ENCODE measurements at places on chromosomes 5 and 9.

- DNase-seq, result no peak
These were observed 816 bp downstream of the RBM18 start for GRCh38 chr9:122263699-122264349.

DNA sequence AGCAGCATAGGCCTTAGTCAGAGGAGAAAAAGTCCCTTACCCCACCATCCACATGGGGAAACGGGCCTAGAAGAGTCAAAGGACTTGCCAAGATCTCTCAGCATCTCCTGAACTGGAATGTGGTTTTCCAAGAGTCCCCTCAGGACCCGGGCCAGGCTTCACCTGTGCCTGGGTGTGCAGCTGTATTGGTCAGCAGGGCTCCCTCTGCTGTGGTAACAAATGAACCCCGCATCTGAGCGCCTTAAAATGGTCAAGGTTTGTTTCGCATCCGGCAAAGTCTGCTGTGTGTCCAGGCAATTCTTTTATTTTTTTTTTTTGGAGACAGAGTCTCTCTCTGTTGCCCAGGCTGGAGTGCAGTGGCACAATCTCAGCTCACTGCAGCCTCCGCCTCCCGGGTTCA is 168.0 kb upstream of the IER5L start:
- no peak for DNase-seq

DNA sequence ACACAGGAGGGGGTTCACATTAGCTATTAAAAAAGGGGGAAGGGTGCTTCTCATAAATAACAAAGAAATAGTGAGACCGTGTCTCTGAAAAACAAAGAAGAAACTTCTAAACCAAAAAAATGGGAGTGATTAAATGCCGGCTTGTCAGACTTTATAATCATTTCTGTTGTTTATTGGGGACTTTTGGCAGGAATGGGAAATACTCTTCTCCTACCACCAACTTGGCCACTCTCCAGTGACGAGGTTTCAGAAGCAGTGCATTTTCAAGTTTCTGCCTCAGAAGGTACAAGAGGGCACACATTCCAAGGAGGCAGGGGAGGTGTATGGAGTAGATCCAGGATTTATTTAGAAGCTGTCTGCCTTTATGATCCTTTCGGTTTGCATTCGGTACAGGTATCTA is 46.2 kb downstream of the LIX1 start:
- no peak for DNase-seq

DNA sequence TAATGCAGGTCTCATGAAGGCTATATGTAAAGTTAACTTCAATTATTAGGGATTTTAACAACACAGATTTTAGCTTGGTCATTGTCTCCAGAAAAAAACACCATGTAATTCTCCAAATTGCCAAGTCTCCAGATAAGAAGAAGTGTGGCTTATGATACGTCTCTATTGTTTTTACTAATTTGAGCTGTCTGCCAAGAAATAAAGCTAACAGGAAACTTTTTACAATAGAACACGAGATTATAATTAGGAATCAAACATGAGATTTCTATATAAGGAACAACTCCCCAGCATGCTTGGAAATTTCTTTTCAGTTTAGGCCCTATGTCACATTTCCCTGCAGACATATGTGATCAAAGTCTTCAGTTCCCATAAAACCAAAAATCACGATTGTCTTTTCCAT is 142.7 kb downstream of the MCTP1 start:
- no peak for DNase-seq

Measured in activated naive CD4-positive, alpha-beta T cell (primary cell).